Naive thymus-derived CD8-positive, alpha-beta T cell (primary cell): ENCODE measurements at places on chromosomes 6 and 20.

DNA sequence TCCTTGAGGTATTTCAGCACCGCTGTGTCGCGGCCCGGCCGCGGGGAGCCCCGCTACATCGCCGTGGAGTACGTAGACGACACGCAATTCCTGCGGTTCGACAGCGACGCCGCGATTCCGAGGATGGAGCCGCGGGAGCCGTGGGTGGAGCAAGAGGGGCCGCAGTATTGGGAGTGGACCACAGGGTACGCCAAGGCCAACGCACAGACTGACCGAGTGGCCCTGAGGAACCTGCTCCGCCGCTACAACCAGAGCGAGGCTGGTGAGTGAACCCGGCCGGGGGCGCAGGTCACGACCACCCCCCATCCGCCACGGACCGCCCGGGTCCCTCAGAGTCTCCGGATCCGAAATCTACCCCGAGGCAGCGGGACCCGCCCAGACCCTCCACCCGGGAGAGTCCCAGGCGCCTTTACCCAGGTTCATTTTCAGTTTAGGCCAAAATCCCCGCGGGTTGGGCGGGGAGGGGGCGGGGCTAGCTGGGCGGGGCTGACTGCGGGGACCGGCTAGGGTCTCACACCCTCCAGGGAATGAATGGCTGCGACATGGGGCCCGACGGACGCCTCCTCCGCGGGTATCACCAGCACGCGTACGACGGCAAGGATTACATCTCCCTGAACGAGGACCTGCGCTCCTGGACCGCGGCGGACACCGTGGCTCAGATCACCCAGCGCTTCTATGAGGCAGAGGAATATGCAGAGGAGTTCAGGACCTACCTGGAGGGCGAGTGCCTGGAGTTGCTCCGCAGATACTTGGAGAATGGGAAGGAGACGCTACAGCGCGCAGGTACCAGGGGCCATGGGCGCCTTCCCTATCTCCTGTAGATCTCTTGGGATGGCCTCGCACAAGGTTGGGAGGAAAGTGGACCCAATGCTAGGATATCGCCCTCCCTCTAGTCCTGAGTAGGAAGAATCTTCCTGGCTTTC lies 693 bp downstream of the HLA-F start:
- H3K27me3 ChIP-seq = no peaks in the 10 kb centered on the region
- H3K36me3 ChIP-seq = peaks cover 16% of the 10 kb centered on the region
- H3K4me1 ChIP-seq = peaks cover 61% of the 10 kb centered on the region
- peak overlapping the region; percentile 95 for H3K4me3 ChIP-seq
- peak; percentile 59 for DNase-seq
- H3K27ac ChIP-seq = peak overlapping the region; percentile 98

DNA sequence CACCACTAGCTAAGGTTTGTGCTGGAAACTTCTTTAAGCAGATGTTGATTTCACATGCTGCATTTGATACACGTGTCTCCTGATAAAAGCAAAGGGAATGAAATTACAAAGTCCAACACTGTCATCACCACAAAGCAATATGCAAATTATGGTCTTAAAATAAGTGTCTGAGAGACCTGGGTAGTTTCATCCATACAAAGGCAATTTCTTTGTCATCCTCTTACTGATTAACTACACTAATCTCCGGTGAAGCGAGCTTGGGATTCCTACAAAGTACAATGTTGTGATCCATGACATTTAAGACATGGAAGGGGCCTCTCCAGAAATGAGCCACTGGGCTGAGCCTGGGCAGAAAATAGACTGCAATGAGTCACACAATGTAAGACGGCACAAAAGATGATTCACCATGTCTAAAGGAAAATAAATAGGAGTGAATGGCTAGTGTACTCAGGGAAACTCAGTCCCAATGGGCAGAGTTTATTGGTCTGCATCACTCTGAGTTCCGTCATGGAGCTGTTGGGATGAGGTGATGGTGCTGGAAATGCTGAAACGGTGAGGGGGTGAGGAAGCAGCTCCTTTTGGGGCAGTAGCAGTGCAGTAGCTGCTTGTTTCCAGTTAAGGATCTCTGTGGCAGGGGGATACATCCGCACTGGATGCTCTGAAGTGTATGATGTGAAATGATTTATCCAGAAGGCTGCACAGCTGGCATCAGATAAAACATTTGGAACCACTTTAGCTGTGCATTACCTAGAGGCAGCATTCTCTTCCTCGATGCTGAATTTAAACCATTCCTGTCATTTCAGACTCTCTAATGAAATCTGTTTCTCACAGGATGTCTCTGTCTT lies 103.3 kb downstream of the IBTK start:
- H3K4me3 ChIP-seq = no peak overlapping the region
- no peak for DNase-seq
- H3K27ac ChIP-seq = no peak overlapping the region
- no peaks in the 10 kb centered on the region for H3K36me3 ChIP-seq
- H3K4me1 ChIP-seq = no peaks in the 10 kb centered on the region
- no peaks in the 10 kb centered on the region for H3K27me3 ChIP-seq

GRCh38 chr6:15310680-15311079 lies 64.8 kb downstream of the JARID2 start:
- no peak overlapping the region for H3K4me3 ChIP-seq
- no peak for DNase-seq
- H3K36me3 ChIP-seq = no peaks in the 10 kb centered on the region

GRCh38 chr6:5279891-5280338 lies 18.6 kb downstream of the FARS2 start:
- no peaks in the 10 kb centered on the region for H3K27me3 ChIP-seq
- H3K27ac ChIP-seq = no peak overlapping the region
- peaks cover 28% of the 10 kb centered on the region for H3K4me1 ChIP-seq
- no peak for DNase-seq
- H3K4me3 ChIP-seq = no peak overlapping the region

DNA sequence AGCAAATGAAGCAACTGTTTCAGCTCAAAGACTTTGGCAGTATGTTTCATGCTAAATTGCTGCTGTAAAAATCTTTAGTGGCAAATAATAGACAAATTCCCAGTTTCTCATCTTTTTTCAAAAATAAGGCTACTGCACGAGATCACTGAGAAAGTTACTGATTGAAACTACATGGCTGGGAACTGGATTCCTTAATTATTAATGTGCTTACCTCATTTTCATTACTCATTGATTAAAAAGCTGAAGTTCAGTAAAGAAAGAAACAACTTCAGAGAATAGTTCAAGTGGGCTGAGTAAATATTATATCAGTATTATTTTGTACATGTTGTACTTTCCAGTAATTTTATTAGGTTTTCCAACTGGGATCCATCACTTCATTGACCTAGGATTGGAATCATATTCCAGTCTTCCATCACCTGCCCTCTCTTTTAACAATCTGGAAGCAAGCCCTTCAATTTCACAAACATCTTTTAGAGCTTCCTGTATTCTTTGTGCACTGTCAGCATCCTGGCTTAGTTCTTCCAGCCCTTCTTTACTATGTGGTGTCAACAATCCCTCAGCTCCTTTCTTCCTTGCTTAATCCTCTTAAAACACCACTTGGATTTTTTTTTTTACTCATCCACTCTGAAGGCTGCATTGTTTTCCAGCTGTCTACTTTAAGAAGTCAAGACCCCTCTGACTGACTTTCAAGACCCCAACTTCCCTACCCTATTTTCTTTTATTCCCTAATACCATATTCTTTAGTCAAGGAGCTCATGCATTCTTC lies 4.3 kb downstream of the MEI4 start:
- H3K27ac ChIP-seq = no peak overlapping the region
- H3K4me3 ChIP-seq = no peak overlapping the region
- H3K4me1 ChIP-seq = no peaks in the 10 kb centered on the region
- H3K36me3 ChIP-seq = no peaks in the 10 kb centered on the region

GRCh38 chr20:19777315-19777714 lies 19.3 kb downstream of the RIN2 start:
- DNase-seq = no peak
- H3K27ac ChIP-seq = no peak overlapping the region
- H3K36me3 ChIP-seq = no peaks in the 10 kb centered on the region
- H3K4me3 ChIP-seq = no peak overlapping the region

- H3K4me3 ChIP-seq = no peak overlapping the region
- no peaks in the 10 kb centered on the region for H3K27me3 ChIP-seq
- H3K4me1 ChIP-seq = no peaks in the 10 kb centered on the region
- no peak overlapping the region for H3K27ac ChIP-seq
- no peak for DNase-seq
Measured at GRCh38 chr6:81126150-81126549, 626.3 kb downstream of the TENT5A start.

- H3K36me3 ChIP-seq = no peaks in the 10 kb centered on the region
- no peak overlapping the region for H3K4me3 ChIP-seq
- no peak overlapping the region for H3K27ac ChIP-seq
Measured at GRCh38 chr20:63275825-63276224, 3.2 kb downstream of the ARFGAP1 start.

- no peaks in the 10 kb centered on the region for H3K27me3 ChIP-seq
- H3K4me1 ChIP-seq = no peaks in the 10 kb centered on the region
- no peaks in the 10 kb centered on the region for H3K36me3 ChIP-seq
- H3K4me3 ChIP-seq = no peak overlapping the region
Measured at GRCh38 chr6:129599467-129599866, 110.5 kb downstream of the ARHGAP18 start.

GRCh38 chr6:129598244-129599187 lies 111.5 kb downstream of the ARHGAP18 start:
- no peak for DNase-seq
- H3K36me3 ChIP-seq = no peaks in the 10 kb centered on the region
- no peak overlapping the region for H3K27ac ChIP-seq
- no peak overlapping the region for H3K4me3 ChIP-seq
- H3K4me1 ChIP-seq = no peaks in the 10 kb centered on the region
- H3K27me3 ChIP-seq = no peaks in the 10 kb centered on the region

DNA sequence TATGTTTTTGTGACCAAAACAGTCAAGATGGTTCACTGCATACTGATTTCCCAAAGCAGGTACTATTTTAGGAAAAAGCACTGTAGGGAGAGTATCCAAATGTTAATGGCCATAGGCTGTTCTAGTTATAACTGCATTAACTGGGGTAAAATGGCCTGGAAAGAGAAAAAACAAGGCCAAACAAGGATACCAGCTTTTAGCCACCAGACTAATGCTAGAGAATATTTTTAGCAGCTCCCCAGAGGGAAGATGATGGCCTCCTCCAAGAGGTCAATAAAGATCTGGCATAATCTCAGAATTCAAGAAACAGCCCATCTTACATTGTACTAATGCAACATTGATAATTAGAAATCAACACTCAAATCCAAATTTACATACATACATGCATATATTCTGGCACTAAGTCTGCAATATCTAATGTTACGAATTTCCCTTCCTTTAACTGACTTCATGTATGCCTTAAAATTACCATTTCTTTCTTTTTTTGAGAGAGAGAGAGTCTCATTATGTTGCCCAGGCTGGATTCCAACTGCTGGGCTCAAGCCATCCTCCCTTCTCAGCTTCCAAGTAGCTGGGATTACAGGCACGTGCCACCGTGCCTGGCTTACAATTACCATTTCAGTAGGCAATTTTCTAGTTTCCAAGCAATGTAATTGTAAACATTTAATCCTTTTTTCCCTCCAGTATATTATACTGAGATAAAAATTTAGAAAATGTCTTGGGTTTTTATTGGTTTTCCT lies 9.3 kb downstream of the COX7A2 start:
- peak overlapping the region; percentile 28 for H3K27ac ChIP-seq
- H3K27me3 ChIP-seq = no peaks in the 10 kb centered on the region
- H3K4me3 ChIP-seq = no peak overlapping the region
- peaks cover 6% of the 10 kb centered on the region for H3K4me1 ChIP-seq
- no peak for DNase-seq
- H3K36me3 ChIP-seq = peaks cover 5% of the 10 kb centered on the region

DNA sequence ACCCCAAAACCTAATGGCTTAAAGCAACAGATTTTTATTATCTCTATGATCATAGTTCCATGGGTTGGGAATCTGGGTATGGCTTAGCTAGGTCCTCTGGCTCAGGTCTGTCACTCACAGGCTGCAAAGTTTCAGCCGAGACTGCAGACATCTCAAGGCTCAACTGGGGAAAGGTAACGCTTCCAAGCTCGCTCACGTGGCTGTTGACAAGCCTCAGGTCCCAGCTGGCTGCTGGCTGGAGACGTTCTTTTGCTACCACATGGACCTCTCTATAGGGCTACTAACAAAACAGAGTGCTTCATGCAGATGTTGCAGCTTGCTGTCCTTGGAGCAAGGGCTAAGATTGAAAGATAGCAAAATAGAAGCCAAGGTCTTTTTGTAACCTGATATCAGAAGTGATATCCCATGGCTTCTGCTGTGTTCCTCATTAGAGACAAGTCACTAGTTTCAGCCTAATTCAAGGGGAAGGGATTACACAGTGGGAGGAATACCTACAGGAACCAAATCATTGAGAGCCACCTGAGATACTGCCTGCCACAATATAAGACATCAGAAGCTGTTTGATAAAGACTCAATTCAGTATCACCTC lies 6.6 kb downstream of the HTR1E start:
- no peaks in the 10 kb centered on the region for H3K4me1 ChIP-seq
- H3K4me3 ChIP-seq = no peak overlapping the region
- DNase-seq = no peak
- peaks cover 5% of the 10 kb centered on the region for H3K27me3 ChIP-seq
- no peak overlapping the region for H3K27ac ChIP-seq

DNA sequence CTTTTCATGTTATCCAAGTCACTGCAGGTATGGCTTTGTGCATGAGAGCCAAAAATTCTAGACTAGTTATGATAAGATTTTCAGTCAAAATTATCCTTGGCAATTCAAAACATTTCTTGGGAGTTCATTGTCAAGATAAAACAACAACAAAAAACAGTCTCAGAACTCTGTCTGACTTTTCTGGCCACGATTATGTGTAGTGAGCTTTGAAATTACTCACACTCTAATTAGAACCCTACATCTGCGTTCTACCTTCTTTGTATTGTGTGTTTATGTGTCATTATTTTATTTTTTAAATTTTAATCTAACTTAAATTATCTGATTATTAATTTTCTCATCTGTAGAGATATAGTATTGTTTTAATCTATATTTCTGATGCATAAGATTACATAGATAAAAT lies 459.2 kb downstream of the FRK start:
- no peaks in the 10 kb centered on the region for H3K36me3 ChIP-seq
- DNase-seq = no peak
- no peak overlapping the region for H3K4me3 ChIP-seq
- no peaks in the 10 kb centered on the region for H3K4me1 ChIP-seq
- no peaks in the 10 kb centered on the region for H3K27me3 ChIP-seq
